Stimulated activated CD8-positive, alpha-beta memory T cell treated with anti-CD3 and anti-CD28 coated beads, Interleukin-4, amount 100 ng/mL, for 4 hours (primary cell): ENCODE measurements at places on chromosomes 5 and 9.

GRCh38 chr5:14492331-14492964, 89.1 kb upstream of the OTULINL start:
- no peak for DNase-seq

DNA sequence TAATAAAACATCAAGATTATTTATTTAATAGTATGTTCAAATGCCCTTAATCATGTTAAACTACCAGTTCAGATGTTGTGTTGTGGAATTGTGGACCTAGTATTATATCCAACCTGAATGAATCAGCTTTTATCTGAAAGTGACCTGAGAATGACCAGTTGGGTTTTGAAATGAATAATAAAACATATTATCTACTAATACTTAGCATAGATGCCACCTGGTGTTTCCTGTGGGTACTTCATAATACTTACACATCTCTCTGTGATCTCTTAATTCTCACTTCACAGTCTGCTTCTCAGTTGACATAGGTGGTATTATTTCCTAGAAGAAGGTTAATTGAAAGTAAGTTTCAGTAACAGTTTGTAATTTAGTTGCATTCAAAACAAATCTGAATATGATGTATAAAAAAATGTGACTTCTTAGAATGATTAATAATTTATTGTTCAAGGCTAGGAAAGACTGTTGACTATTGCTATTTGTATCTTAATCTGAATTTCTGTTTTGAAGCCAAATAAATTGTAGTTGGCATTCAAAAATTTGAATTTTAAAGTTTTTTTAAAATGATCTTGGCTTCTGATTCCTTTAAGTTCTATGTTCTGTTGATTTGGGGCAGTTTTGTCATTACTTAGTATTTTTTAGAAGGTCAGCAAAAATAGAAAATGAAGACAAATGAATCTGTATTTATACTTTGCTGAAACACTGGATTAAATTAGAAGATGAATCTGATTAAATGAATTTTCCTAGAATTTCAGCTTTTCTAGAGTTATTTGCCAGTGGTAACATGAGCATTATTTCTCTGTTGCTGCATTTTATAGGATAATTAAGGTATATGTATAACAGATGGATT, 48.2 kb downstream of the KIF2A start:
- DNase-seq = no peak

- DNase-seq = no peak
Measured at GRCh38 chr5:9429691-9430215, 116.1 kb downstream of the SEMA5A start.

GRCh38 chr5:168883281-168883741, 304.1 kb upstream of the PANK3 start:
- no peak for DNase-seq

DNA sequence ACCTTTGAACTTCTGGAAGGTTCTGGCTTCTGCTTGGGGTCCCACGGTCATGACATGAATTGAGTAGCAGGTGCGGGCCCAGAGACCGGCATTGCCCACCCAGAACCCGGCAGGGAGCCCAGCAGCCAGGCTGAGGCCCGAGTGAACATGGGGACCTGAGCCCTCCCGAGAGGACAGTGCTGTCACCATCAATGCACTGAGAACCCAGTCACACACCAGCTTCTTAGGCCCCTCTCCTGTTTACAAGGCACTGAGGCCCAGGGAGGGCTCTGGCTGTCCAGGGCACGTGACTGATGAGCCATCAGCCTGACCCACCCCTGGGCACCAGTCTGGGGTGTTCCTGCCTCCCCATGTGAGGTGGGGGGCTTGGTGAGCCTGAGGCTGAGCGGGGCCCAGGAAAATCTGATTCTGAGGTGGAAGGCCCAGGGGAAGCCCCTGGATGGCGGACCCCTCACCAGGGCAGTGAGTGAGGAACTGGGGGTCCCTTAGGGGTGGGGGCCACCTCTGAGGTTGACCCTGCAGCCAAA, 60.3 kb upstream of the RNU6ATAC start:
- no peak for DNase-seq

DNA sequence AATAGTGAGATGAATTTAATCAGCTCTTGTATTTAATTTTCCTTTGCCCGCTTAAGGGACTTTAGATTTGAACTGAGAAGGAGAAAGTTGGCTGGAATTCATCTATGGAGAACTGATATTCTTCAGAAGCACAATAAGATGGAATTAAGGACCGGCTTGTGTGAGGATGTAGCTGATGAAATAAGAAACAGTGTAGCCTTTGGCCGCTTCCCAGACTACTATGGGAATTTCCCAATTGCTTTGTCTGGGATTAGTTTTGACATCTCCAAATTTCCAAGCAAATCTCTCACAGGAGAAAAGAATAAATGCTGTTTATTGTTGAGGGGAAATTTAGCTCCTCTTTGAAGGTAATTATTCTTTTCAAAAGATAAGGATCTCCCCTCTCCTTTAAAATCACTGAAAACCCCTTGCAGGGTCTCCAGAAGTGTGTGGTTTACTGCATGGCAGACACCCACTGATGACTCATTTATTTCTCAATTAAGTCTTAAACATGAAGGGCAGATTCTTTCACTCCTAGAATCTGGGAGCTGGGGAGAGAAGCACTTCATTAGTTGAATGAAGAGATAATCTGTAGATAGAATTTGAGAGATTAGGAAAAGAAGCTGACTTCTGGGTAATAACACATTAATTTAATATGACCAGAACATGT, 606.5 kb upstream of the ADAMTS16 start:
- no peak for DNase-seq

DNA sequence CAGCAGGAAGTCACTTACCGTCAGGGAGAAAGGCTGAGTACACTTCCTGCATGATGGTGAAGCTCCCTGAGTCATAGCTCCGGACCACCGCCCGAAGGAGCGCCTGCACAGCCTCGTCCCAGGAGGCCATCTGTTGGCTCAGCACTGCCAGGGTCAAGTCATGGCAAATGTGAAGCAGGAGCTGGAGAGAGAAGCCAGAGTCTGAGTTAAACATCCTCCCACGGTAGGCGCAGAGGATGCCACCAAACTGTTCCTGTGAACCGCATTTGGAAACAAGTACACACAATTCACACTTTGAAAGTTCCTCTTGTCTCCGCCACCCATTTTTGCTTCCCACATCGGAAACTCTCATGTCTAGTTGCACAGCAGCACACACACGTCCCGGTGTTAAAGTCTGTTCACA, 33.9 kb downstream of the CNOT8 start:
- no peak for DNase-seq

DNA sequence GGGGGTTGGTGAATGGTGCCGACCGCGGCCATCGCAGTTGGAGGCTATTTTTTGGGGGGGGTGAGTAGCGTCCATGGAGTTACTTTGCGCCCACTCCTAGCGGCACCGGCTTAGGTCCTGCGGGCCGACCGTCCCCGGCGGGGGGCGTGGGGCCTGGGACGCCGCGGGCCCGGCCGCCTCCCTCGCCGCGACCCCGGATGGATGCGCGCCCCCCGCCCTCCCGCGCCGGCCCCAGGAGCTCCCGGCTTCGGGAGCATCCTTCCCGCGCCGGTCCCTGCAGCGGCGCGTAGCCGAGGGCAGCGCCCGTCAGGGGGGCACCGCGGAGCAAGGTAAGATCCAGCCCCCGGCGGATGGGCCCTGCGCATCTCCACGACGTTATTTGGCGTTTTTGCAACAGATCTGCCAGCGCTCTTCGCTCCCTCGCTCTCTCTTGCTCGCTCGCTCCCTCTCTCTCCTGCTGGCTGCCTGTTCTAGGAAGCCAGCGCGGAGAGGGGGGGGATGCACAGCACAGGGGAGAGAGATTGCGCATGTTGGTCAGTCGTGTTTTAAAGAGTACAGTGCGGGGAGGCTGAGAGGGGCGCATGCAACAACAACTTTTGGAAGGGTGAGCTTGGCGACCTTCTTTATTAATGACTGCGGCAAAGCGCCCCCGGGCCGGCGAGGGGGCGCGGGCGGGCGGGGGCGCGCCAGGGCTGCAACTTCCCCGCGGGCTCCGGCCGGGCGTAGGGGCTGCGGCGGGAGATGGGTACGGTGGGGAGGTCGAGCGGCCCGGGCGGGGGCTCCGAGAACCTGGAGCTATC, 413 bp downstream of the JADE2 start:
- DNase-seq = no peak

- DNase-seq = no peak
Measured at GRCh38 chr5:8864053-8864452, 681.8 kb downstream of the SEMA5A start.

- DNase-seq = no peak
Measured at GRCh38 chr5:76204713-76205112, 121.5 kb downstream of the SV2C start.

- DNase-seq = peak; percentile 49
Measured at GRCh38 chr9:4762108-4762885, 21.3 kb upstream of the AK3 start.

DNA sequence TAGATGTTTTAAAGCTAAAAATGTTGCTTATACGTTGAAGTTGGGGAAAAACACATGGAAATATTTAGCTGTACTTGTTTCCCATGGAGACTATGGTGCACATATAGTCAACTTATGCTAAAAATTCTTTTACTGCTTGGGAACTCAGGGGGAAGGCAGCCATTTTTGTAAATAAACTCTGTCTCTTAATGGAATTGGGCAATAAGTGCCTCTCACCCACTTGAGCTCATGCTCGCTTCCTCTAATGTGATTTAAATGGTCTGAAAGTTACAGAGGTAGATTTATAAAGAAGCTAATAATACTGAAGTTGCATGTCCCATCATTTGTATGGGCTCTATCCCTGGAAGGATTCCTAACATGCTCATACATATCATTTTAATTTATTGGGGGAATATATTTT, 523.8 kb downstream of the RASEF start:
- DNase-seq = no peak

DNA sequence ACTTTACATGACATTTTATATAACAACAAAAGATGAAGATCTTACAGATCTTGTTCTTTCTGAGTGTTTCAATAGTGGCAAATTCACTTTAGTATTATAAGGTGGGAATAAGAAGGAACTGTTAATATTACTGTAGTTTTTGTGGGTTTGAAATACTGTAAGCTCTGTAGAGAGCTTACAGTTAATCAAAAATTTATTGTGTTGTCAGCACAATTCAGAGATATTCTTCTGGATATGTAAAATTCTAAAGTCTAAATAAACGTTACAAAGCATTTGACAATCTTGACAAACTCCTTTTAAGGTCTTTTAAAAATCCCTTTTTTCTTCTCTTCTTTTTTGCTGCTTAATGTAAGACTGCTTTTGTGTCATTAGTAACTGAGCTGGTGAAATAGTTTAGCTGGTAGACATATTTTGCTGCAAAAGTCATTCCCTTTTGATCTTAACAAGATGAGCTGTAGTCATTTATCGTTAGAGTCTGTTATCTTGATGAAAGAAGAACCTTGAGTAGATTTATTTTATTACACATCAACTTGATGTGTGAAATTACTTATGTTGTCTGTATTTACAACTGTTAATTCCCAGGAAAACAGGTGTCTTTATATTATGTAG, 186.0 kb downstream of the WDR70 start:
- DNase-seq = no peak

DNA sequence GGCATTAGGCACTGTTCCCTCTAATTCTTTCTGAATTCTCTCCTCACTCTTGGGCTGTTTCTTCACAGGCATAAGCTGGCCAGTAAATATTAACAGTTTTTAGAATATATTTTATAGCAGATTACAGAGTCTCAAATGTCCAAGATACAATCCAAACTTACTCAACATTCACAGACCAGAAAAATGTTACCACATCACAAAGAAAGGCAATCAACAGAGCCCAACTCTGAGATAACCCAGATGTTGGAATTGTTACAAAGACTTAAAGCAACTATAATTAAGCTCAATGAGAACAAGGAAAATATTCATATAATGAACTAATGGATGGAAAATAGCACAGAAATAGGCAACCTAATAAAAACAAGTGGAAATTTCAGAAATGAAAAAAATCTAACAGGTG, 401.1 kb upstream of the RGMB start:
- no peak for DNase-seq

DNA sequence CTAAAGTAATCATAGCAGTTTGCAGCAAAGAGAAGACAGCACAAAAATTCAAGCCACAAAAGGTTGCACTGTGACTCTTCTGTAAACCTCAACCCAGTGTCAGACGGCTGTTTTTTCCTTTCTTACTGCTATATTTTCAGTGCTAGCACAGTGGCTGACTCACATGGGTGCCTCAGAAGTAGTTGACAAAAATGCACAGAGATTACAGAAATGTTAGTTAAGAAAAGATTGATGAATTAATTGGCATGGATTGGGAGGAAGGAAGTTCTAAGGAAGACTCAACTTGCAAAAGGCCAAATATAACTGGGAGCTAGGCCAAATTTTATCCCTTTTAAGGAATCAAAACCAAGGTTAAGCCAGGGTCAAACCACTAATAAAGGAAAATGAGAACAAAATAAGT, 43.7 kb upstream of the ITGA1 start:
- peak; percentile 4 for DNase-seq

- no peak for DNase-seq
Measured at GRCh38 chr9:14670718-14671117, 22.5 kb downstream of the ZDHHC21 start.

GRCh38 chr5:72248410-72248981, 71.5 kb downstream of the MRPS27 start:
- no peak for DNase-seq

DNA sequence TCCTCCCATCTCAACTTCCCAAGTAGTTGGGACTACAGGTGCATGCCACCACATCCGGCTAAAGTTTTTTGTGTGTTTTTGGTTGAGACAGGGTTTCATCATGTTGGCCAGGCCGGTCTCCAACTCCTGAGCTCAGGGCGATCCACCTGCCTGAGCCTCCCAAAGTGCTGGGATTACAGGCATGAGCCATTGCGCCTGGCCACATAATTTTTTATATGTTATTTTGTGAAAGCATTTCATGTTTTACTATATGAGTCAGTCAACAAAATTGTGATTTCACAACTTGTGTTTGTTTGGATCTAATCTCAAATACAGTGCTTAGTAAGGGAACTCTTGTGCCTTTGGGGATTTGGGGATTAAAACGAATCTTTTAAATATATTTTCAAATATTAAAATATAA, 20.0 kb upstream of the FAM120AOS start:
- no peak for DNase-seq

- no peak for DNase-seq
Measured at GRCh38 chr5:171697221-171698102, 88.2 kb upstream of the SMIM23 start.

DNA sequence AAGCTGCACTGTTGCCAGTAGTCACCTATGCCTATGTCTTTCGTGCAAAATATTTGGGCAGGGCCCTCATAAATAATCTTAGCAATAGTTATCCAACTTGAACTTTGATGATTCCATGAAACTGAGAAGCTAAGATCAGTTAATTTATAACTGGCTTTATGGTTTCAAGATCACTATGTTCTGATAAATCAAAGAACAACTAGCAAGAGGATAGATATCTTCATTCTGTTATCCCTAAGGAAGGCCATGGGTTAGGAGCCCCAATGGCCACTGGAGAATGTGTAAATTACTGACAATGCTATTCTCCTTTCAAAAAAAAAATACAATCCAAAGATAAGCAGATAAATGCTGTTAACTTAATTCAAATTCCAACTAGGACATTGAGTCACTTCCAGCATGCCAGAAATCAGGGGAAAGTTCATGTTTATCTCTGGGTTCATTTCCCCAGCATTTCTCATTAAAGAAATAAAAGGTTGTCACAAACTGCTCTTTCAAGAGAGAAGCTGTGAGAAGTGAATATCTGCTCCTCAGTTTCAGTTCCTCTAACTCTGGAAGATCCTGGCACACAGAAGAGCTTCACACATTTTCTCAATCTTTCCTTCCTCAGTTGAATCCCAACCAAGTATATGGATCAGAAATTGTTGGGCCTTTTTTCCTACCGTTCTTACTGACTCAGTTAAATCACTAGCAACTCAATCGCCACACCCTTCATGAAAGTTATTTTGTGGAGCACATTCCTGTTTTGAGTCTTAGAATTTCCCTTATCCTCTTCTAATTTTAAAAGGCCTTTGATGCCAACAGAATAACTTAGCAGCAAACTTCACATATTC, 59.6 kb upstream of the SLC1A1 start:
- DNase-seq = no peak
